Stimulated activated CD4-positive, alpha-beta T cell treated with anti-CD3 and anti-CD28 coated beads, Interleukin-15, amount 100 ng/mL, for 48 hours (primary cell): ENCODE measurements at places on chromosomes 5 and 9.

GRCh38 chr5:39948867-39949468 is 524.2 kb upstream of the DAB2 start:
- peak; percentile 41 for DNase-seq

GRCh38 chr9:135817951-135818717 is 89.2 kb downstream of the CAMSAP1 start:
- DNase-seq = no peak

DNA sequence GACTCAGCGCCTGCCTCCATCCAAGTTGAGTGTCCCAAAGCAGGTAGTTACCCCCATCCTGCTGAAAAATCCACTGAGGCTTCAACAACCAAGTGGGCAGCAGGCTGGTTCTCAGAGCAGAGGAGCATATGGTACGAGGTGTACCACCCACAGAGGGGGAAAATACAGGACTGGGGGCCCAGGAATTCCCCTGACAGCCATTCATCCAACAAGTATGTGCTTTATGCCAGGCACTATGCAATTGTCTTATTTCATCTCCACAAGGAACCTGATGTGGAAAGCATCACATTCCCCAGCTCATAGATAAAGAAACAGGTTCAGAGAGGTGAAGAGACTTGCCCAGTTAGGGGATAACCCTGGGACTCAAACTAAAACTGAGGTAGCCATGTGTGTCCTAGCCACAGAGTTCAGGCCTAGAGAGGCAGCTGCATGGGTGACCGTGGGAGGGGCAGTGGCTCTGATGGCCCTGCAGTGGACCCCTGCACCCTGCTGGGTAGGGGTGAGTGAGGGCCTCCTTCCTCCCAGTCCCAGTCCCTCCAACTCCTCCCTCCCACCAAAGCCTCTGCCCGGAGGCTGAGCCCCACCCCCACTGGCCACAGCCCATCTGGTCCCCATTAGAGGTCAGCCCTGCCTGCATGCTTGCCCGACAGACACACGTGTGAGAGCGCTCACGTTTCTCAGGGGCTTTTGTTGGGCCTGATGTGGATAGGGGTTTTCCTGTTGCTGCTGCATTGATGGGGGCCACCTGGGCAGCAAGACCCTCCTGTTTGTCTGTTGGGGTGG is 11.5 kb downstream of the PDLIM4 start:
- DNase-seq = no peak

DNA sequence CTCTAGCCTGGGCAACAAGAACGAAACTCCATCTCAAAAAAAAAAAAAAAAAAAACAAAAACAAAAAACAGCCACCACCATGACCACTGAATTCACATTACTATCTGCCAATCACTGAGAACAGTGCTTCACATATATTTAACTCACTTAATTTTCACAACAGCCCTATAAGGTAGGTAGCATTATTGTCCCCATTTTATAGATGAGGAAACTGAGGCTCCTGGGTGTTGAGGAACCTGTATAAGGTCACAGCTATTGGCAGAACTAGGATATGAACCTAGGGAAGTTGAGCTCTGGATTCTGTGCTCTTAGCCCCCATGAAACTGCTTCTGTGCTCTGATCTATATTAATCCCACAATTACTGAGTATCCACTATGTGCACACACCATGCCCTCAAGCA is 283.7 kb downstream of the CRB2 start:
- no peak for DNase-seq

GRCh38 chr5:141954194-141954593 is 3.8 kb downstream of the PCDH12 start:
- DNase-seq = no peak

DNA sequence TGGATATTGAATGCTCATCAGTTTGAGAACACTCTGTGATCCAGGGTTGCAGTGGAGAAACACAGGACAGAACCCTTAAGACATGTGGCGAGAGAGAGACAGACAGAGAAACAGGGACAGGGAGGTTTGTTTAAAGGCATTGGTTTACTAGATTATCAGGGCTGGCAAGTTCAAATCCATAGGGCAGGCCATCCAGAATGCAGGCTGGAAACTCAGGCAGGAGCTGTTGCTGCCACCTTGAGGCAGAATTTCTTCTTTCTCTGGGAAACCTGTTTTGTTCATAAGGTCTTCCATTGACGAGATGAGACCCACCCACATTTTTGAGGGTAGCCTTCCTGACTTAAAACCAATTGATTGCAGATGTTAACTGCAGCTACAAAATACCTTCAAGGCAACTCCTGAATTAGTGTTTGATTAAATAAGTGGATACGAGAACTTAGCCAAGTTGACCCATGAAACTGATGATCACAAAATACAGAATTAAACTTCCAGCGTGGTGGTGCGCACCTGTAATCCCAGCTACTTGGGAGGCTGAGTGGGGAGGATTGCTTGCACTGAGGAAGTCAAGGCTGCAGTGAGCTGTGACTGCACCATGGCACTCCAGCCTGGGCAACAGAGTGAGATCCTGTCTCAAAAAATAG is 55.9 kb downstream of the NSUN2 start:
- no peak for DNase-seq
